Peyer's patch (tissue), 4 donors: ENCODE measurements at places on chromosomes 5 and 9. TPM values are rescaled to one million over a fixed set of nuclear protein-coding genes. Genes with fewer than 3 reads are reported as not detected.

- DNase-seq, result no peak
These were observed 33.7 kb upstream of the MACIR start for GRCh38 chr5:103224894-103225246.

Gene PCDHB8
- total RNA-seq, result not detected

DNA sequence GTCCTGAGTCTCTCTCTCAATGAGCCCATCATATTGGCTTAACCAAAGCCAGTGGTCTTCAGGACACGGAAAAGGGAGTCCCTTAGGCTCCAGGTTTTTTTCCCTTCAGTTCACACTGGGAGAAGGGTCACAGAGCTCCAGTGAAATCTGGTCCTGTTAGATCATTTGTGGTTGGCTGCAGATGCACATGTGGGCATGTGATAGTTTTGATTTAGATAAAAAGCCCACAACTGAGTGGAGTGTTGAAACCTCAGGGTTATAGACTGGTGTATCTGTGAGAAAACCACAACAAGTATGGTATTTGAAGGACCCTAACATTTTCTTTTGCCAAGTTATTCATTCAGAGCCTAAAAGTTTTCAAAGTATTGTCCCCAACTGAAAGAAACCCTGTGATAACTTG is 46.7 kb downstream of the PRLR start:
- DNase-seq, result no peak

- no peak for DNase-seq
These were observed 16.4 kb downstream of the ITK start for GRCh38 chr5:157197086-157197485.

DNA sequence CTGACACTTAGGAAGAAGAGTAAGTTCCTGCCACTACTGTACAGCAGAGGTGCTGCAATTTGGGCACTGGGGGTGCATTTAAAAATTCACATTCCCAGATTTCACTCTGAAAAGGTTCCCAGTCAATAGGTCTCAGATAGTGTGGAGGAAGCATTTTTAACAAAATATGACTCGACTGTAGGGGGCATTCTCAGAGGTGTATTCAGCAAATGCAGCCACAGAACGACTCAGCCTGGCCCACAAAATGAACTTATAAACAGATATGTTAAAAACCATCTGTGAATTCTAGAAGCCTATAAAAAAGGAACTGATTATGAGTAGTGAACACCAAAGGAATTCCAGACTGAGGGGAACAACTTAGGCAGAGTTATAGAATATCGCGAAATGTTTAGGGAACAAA is 31.1 kb downstream of the MLLT3 start:
- no peak for DNase-seq

- DNase-seq, result no peak
These were observed 51.3 kb downstream of the ARHGEF37 start for GRCh38 chr5:149632311-149633251.

DNA sequence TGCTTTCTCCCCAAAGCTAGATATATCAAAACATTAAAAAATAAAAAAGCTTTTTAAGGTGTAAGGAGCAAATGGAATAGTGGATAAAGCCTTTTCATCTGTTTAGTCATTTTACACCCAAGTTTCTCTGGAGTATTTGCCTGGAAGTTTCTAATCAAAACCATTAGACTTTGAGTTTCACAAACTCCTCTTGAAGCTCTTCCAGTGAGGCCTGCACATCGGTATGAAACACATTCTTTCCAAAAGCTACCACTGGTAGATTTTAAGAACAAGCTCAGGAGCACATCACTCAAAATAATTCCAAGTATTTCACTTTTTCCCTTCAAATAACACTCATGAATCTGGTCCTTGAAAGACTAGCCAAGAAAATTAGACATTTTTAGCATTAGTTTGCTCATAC is 5.7 kb downstream of the TRIM52 start:
- DNase-seq, result no peak
